GF-D8 (cell line): ENCODE measurements at places on chromosomes 2 and 18.

DNA sequence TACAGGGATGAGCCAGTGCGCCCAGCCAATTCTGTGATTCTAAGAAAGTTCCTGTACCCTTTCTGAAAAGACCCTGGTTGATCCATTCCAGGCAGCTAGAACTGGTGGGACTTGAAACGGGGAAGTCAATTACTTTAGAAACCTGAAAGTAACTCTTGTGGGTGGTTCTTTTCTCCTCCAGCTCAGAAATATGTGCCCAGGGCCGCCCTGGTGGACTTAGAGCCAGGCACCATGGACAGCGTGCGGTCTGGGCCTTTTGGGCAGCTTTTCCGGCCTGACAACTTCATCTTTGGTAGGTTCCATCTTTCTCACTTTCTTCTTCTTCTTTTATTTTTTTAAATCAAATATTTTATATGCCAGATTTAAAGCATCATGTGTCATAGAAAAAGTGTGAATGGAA is 2.7 kb downstream of the TUBB6 start:
- DNase-seq = no peak

GRCh38 chr2:100192825-100193224 is 50.4 kb upstream of the AFF3 start:
- no peak for DNase-seq

- no peak for DNase-seq
These were observed 174.5 kb downstream of the PID1 start for GRCh38 chr2:229096409-229097066.

GRCh38 chr2:230318190-230319121 is 8.5 kb upstream of the SP140L start:
- no peak for DNase-seq

GRCh38 chr2:60379684-60380083 is 173.8 kb downstream of the BCL11A start:
- no peak for DNase-seq
